Hepatic stellate cell (primary cell): ENCODE measurements at places on chromosomes 1 and 21.

DNA sequence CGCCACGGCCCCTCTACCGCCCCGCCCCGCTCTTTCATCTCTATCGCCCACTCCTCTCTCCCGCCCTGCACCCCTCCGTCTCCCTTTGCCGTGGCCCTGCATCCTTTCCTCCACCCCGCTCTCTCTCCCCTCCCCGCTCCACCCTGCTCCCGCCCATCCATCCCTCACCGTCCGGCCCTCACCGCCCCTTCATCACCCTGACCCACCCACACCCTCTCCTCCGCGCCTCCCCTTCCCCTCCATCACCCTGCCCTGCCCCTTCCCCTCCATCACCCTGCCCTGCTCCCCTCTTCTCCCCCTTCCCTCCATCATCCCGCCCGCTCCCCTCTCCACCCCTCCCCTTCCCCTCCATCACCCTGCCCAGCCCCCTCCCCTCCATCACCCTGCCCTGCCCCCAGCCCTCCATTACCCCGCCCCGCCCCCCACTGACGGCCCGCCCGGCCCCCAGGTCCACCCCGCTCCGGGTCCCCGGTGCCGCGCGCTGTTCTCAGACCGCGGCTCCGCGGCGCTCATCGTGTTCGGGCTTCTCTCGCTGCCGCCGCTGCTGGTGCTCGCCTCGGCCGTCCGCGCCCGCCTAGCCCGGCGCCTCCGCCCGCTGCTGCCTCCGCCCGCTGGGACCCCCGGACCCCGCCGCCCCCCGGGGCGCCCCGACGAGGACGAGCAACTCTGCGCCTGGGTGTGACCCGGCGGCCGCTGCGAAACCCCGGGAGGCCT, 6.2 kb upstream of the ANKRD65 start:
- DNase-seq = peak; percentile 57

DNA sequence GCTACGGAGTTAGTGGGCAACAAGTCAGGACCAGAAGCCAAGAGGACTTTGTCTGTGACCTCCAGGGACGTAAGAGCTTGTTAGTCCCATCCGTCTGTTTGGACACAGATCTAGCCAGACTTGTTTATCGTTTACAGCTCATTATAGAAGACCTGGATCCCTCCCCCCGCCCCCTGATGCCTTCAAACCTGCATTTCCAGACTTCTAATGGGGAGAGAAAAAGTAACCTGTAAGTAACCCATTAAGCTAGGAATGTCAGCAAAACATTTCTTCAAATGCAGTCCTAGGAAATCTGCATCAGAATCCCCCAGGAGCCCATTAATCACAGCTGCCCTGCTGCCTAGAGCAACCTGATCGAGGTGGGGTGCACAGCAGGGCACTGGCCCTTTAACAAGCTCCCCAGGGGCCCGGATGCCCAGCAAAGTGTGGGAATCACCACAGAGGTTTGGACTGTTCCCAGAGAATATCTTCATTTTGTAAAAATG, 1.4 kb upstream of the MAD2L2 start:
- DNase-seq = no peak

DNA sequence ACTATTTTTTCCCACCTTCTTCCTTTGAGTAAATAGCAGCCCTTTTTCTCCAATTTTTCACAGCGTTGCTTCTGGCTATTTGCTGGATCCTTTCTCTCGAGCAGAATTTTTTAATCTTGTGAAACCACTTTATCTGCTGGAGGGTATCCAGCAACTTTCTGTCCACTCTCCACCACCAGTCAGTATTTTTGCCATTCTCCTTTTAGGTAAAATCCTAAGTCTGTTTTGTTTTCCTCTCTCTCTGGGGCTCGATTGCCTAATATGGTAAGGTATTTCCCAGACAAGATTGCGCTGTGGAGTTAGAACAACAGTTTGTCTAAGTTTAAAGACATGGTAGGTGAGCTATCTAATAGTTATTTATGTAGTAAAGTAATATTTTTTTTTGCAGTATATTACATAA, 156.9 kb downstream of the PPP1R12B start:
- peak; percentile 19 for DNase-seq

GRCh38 chr1:162422662-162423375, 10.9 kb upstream of the SH2D1B start:
- DNase-seq = no peak

GRCh38 chr21:38986806-38987632, 181.3 kb downstream of the ETS2 start:
- no peak for DNase-seq

- peak; percentile 72 for DNase-seq
Observed at GRCh38 chr1:6646499-6647148, 22.0 kb downstream of the THAP3 start.

GRCh38 chr1:43978264-43978550, 803 bp upstream of the B4GALT2 start:
- DNase-seq = no peak

DNA sequence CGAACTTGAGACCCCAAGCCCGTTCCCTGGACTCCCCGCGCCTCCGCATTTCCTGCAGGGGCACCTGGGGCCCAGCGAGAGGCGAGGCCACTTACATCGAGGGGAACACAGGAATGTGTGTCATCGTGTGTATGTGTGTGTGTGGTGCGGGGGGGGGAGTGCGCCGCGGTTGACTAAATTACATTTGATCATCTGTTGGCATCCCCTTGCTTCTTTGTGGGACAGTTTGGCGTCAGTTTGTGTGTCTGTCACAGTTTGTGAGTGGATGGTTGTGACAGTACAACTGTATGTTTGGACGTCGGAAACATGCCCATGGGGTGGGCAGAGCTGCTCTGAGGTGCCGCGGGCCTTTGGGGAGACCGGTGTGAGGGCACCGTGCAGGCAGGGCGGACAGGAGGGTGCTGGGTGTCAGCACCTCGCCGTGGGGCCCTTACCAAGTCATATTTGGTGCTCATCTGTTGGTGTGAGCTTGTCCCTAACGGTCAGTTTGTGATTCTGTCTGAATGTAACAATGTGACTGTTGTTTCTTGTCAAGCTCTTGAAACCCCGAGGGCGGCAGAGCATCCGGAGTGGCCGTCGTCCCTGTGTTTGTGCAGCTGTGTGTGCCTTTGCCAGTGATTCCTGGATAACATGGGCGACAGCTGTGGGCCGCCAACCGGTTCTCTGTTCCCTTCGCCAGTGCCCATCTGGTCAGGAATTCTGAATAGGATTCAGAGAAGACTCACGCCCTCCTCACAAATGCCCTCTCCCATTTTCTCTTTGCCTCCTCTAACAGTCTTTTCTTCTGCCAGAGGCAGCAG, 899 bp downstream of the OPRD1 start:
- no peak for DNase-seq

GRCh38 chr1:102550729-102551384, 554.1 kb upstream of the OLFM3 start:
- peak; percentile 0 for DNase-seq

- no peak for DNase-seq
Observed at GRCh38 chr1:9296850-9297249, 4.2 kb downstream of the SPSB1 start.

- no peak for DNase-seq
Observed at GRCh38 chr1:234963904-234964702, 164.5 kb downstream of the TOMM20 start.

- no peak for DNase-seq
Observed at GRCh38 chr1:26404641-26405040, 6.0 kb upstream of the LIN28A start.

DNA sequence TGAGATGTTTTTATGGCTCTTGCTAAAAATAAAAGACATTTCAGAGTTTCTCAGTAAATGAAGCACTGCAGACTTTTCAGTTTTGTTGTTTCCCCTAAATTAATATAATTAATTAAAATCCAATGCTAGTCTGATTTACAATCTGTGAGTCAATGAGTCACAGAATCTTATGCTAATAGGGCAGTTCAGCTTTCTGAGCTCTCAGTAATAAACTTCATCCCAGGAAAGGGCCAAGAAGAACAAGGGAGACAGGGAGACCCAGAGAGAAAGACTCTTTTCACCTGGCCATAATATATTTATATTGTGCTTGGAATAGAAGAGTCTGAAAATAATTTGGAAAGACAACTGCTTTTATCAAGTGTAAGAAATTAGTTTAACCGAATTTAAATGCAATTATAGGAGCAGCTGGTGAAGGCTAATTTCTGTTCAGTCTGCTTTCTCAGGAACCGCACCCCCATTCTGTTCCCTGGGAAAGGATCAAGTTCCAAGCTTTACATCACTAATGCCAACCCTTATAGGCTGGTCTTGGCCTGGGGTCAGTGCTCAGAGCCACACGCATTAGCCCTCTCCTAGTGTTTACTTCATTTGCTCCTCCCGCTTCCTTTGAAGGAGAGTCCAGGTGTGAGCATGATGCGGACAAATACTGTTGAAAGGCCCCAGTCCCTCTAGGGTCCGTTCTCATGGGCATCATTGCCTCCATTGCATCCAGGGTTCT, 145.6 kb downstream of the ZBTB18 start:
- no peak for DNase-seq

GRCh38 chr1:34858901-34859445, 576 bp downstream of the SMIM12 start:
- peak; percentile 62 for DNase-seq

GRCh38 chr1:222466150-222466865, 81.6 kb downstream of the HHIPL2 start:
- DNase-seq = no peak

DNA sequence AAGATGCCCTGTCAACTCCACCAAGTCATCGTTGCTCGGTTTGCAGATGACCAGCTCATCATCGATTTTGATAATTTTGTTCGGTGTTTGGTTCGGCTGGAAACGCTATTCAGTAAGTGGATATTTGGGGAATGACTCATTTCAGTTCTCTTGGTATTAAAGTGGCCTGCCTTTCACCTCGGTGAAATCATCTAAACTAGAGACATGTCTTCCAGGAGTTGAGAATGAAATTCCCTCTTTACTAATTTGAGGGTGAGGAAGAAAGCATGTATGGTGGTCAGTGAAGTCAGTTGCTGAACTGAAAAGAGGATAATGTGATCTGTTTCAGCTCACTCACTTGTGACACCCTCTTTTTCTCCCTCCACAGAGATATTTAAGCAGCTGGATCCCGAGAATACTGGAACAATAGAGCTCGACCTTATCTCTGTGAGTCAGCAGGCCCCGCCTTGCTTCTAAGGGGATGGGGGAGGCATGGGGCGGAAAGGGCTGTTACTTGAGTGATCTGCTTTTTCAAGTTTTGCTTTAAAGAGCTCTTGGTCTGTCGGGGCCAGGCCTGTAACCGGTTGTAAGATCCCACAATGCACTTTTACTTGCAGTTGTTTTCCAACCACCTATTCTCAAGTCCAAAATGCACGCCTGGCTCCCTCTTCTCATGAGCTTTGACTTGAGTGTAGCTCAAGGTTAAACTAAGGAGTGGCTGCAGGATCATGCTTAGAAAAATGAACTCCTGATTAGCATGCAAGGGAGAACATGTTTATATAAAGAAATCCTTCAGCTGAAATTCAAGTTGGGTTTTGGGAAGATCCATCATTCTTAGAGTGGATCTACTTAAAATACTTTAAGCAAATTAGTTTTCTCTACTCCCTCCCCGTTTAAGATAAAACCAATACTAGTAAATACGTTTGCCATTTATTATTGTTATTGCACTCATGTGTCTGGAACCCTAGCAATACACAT, 59.8 kb downstream of the CAPN2 start:
- peak; percentile 68 for DNase-seq

GRCh38 chr1:26126321-26127084, 14.9 kb downstream of the PDIK1L start:
- DNase-seq = no peak

- peak; percentile 98 for DNase-seq
Observed at GRCh38 chr1:7478809-7479499, 292.1 kb upstream of the VAMP3 start.

DNA sequence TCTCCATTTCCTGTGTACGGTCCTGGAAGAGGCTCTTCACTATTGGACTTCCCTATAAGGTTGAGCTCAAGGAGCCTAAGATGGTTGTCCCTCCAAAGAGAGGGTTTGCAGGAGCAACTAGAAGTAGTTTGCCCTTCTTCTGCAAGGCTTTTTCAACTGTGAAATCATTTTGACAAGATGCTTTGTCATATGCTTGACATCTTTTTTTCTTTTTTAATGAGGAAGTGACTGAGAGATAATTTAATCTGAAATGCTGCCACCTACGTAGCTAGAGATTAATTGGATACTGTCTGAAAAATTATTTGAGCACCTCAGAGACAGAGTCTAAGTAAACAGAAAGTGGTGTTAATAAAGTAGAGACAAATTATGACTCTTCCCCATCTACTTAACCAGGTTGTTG, 97.0 kb downstream of the CHRM3 start:
- no peak for DNase-seq

DNA sequence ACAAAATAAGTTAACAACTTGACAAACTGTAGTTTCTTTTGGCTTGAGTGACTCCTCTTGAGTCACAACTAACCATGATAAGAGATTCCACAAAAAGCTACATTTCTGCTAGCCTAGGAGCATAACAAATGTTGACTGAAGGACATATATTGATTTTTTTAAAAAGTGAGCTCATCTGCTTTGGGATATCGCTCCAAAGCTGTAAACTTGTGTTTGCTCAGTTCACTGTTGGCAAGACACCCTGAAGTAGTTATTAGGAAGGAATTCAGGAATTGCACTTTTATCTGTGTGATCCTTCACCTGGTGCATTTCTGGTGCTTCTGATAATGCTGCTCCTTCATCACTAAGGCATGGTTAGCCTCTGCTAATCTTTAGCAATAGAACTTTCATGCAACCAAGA, 23.7 kb downstream of the RWDD3 start:
- no peak for DNase-seq

GRCh38 chr1:67201891-67202290, 35.6 kb downstream of the IL23R start:
- DNase-seq = no peak

DNA sequence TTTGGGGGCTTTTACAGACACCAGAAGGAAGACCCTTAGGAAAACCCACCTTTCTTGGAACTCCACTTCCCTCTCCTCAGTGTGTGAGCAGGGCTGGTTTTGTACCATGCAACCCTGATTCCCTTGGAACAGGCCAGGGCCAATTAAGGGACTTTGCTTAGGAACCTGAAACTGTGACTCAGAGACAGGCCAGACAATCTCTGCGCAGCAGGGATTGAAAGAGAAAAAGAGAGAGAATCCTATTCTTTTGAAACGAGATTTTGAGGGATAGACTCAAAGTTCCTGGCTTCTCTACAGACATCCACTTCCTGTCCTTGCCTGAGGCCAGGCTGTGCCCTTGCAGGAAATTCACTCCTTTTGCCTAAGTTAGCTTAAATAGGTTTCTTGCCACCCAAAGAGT, 23.1 kb upstream of the C1orf198 start:
- DNase-seq = no peak

DNA sequence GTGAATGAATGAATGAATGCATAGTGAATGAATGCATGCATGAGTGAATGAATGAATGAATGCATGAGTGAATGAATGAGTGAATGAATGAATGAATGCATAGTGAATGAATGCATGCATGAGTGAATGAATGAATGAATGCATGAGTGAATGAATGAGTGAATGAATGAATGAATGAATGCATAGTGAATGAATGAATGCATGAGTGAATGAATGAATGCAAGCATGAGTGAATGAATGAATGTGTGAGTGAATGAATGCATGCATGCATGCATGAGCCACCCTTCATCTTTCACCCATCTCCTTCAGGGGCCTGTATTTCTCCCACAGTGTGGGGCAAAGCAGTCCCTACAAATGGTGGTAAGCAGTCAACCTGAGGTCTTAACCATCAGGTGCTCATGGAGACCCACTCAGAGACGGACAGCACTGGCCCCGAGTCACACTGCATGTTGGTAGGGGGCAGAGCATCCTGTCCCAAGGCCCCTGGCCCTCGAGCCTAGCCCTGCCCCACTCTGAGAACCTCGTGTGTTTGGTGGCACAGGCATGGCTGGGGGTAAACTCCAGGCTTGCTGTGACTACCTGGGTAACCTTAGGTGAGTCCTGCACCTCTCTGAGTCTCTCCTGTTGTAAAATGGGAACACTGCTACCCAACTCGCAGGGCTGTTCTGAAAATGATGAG, 28.0 kb upstream of the PAX7 start:
- no peak for DNase-seq

- no peak for DNase-seq
Observed at GRCh38 chr21:23026878-23027277, 2028.7 kb downstream of the NCAM2 start.
